ENCODE measurements at places on chromosomes 4 and X. TPM values are rescaled to one million over a fixed set of nuclear protein-coding genes. Genes with fewer than 3 reads are reported as not detected.

The RENBP gene
- 2.5 TPM for total RNA-seq

The CACNA1F gene
- 0.19 TPM for total RNA-seq

The ZMAT1 gene
- 12.7 TPM for total RNA-seq

The SCML2 gene
- total RNA-seq: 7.1 TPM

The SPANXD gene
- total RNA-seq: not detected

The CXCL3 gene
- total RNA-seq: 1.8 TPM

The EVC2 gene
- total RNA-seq: 14.1 TPM

The NAA11 gene
- total RNA-seq: not detected

The CXCL1 gene
- total RNA-seq: 2.7 TPM

The COX7B2 gene
- not detected for total RNA-seq

- H3K27ac ChIP-seq: no peak overlapping the region
- H3K4me3 ChIP-seq: no peak overlapping the region
- no peaks in the 10 kb centered on the region for H3K27me3 ChIP-seq
- H3K36me3 ChIP-seq: no peaks in the 10 kb centered on the region
- no peaks in the 10 kb centered on the region for H3K4me1 ChIP-seq
Measured at GRCh38 chrX:7025471-7025870, 122.0 kb upstream of the STS start.

GRCh38 chr4:136784326-136784725 is 748.0 kb downstream of the PCDH18 start:
- H3K36me3 ChIP-seq: peaks cover 1% of the 10 kb centered on the region
- no peak overlapping the region for H3K27ac ChIP-seq
- H3K27me3 ChIP-seq: no peaks in the 10 kb centered on the region

DNA sequence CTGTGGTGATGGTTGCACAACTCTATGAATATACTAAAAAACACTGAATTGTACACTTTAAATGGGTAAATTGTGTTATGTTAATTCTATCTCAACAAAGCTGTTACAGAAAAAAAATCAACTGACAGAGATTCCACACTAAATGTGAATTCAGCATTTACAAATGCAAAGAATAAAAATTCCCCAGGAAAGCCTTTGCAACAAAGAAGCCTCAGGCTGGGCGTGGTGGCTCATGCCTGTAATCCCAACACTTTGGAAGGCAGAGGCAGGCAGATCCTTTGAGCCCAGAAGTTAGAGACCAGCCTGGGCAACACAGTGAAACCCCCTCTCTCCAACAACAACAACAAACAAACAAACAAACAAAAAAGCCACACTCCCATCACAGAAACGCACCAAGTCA is 8.9 kb downstream of the BCLAF3 start:
- no peak for DNase-seq
- H3K27me3 ChIP-seq: no peaks in the 10 kb centered on the region
- H3K4me3 ChIP-seq: no peak overlapping the region
- H3K4me1 ChIP-seq: peaks cover 4% of the 10 kb centered on the region
- H3K27ac ChIP-seq: no peak overlapping the region
- H3K36me3 ChIP-seq: peaks cover 14% of the 10 kb centered on the region

GRCh38 chr4:5137927-5138326 is 86.6 kb downstream of the STK32B start:
- H3K36me3 ChIP-seq: no peaks in the 10 kb centered on the region
- H3K27ac ChIP-seq: no peak overlapping the region
- no peaks in the 10 kb centered on the region for H3K4me1 ChIP-seq
- no peak overlapping the region for H3K4me3 ChIP-seq
- no peak for DNase-seq
- H3K27me3 ChIP-seq: peaks cover 11% of the 10 kb centered on the region

DNA sequence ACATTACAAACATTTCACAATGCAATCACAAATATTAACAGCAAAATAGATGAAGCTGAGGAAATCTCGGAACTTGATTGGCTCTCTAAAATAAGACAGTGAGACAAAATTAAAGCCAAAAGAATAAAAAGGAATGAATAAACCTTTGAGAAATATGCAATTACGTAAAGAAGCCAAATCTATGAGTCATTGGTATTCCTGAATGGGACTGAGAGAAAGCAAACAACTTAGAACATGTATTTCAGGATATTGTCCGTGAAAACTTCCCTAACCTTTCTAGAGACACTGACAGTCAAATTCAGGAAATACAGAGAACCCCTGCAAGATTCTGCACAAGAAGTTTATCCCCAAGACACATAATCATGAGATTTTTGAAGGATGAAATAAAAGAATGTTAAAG is 48.4 kb upstream of the SPANXN2 start:
- DNase-seq: no peak
- H3K36me3 ChIP-seq: no peaks in the 10 kb centered on the region
- H3K27ac ChIP-seq: no peak overlapping the region
- no peaks in the 10 kb centered on the region for H3K4me1 ChIP-seq
- no peaks in the 10 kb centered on the region for H3K27me3 ChIP-seq

- no peaks in the 10 kb centered on the region for H3K27me3 ChIP-seq
- peaks cover 19% of the 10 kb centered on the region for H3K36me3 ChIP-seq
Measured at GRCh38 chr4:26723216-26723615, 137.4 kb upstream of the STIM2 start.

- H3K27me3 ChIP-seq: peaks cover 9% of the 10 kb centered on the region
- DNase-seq: no peak
- H3K27ac ChIP-seq: peak overlapping the region; percentile 23
- no peaks in the 10 kb centered on the region for H3K4me1 ChIP-seq
Measured at GRCh38 chr4:2768921-2769336, 12.8 kb upstream of the TNIP2 start.

- no peak overlapping the region for H3K27ac ChIP-seq
- H3K27me3 ChIP-seq: no peaks in the 10 kb centered on the region
- DNase-seq: no peak
- H3K4me1 ChIP-seq: no peaks in the 10 kb centered on the region
- H3K4me3 ChIP-seq: no peak overlapping the region
Measured at GRCh38 chrX:112067601-112068000, 15.0 kb downstream of the TRPC5 start.

DNA sequence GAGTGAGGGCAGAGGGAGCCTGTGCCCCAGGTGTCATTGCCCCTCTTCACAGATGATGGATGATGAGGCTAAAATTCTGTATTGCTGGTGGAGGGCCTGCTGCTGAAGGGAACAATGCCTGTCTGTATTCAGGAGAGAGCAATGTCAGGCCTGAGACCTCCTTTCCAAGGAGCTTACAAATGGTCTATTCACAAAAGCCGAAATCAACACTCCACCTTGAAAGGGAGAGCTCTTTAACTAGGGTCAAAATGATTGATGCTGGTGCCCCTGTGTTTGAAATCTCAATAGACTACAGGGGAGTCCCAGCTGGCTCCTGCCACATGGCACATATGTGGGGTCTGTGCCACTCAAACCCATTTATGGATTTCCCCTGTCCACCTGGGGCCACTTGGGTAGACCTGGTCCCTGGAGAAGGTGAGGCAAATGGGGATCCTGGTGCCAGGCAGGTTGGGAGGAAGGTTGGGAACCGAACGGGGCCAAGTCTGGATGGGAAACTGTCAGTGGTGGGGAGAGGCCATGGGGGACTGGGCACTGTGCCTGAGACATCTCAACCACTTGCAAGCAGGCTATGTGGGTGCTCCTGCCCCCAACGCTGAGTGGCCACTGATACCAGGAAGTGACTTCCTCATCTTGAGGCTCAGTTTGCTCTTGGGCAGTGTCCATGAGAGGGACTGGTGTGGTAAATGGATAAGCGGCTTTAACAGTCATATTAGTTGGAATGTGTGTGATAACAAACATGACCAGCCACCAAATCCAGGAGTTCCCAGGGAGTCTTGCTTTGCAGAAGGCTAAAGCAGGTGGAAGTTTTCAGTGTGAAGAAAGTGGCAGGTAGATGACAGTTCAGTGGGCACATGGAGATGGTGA is 223.8 kb upstream of the PSAPL1 start:
- H3K27me3 ChIP-seq: peaks cover 6% of the 10 kb centered on the region
- H3K27ac ChIP-seq: no peak overlapping the region
- no peak for DNase-seq
- H3K4me1 ChIP-seq: peaks cover 24% of the 10 kb centered on the region

GRCh38 chr4:39637586-39638353 is 895 bp downstream of the SMIM14 start:
- peaks cover 25% of the 10 kb centered on the region for H3K4me1 ChIP-seq
- H3K36me3 ChIP-seq: peaks cover 3% of the 10 kb centered on the region
- peak overlapping the region; percentile 86 for H3K4me3 ChIP-seq
- peak; percentile 17 for DNase-seq
- peak overlapping the region; percentile 98 for H3K27ac ChIP-seq

DNA sequence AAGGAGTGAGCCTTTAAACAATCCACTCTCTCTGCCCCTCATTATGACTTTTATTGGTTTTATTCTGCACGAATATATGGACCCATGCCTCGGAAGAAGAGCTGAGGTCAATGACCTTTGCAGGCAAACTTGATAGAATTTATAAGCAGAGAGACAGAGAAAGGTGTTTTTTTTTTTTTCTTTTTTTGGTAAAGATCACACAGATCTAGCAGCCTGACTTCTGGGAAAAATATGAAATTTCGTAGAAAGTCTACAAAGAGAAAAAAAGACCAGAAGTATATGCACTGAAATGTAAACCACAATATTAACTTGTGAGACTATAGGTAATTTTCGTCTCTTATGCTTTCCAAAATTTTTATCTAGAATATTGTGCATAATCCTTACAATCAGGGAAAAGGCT is 61.6 kb downstream of the LEF1 start:
- no peak overlapping the region for H3K4me3 ChIP-seq
- no peak for DNase-seq
- H3K36me3 ChIP-seq: no peaks in the 10 kb centered on the region
- no peak overlapping the region for H3K27ac ChIP-seq

DNA sequence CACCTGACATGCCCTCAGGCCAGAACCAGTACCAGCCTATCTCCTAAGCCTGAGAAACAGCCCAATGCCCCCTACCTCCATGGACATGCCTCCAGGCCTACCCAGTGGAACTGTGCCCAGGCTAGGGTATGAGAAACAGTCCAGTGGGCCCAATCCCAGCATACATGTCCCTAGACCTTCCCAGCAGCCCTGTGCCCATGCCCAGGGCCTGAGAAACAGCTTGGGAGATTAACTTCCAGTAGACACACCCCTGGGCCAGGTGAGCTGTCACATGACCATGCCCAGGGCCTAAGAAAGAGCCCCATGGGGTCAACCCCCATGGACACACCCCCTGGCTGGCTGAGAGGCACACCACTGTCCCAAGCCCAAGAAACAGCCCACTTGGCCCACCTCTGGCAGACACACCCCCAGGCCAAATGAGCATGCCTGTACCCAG is 78.8 kb downstream of the CBR4 start:
- no peak overlapping the region for H3K27ac ChIP-seq
- peaks cover 34% of the 10 kb centered on the region for H3K36me3 ChIP-seq
- H3K4me1 ChIP-seq: no peaks in the 10 kb centered on the region
- no peaks in the 10 kb centered on the region for H3K27me3 ChIP-seq

- H3K4me3 ChIP-seq: no peak overlapping the region
- no peaks in the 10 kb centered on the region for H3K36me3 ChIP-seq
- no peak overlapping the region for H3K27ac ChIP-seq
- DNase-seq: no peak
Measured at GRCh38 chr4:130855533-130855932, 1759.6 kb downstream of the C4orf33 start.

DNA sequence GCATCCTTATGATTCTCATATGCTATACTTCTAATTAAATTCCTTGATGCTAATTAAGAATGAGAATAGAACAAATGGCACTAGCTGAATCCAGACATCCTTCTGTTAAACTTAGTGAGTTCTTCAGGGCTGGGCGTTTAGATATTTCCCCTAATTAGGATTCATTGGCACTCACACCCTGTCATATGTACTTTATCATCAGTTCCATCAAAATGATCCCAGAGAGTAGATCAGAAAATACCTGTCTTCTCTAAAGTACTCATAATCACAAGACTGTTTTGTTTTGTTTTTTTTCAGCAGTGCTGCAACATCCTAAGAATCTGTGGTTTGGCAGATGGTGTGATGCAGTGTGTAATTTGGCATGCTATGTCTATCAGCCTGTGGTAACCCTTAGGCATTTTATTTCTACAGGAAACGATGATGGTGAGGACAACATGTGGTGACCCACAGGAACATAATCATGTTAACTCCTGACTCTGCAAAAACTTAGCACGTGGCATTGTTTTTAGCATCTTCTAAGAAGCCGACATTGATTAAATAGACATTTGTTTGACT is 2528.4 kb downstream of the ARAP2 start:
- no peak for DNase-seq
- H3K4me1 ChIP-seq: no peaks in the 10 kb centered on the region
- no peaks in the 10 kb centered on the region for H3K27me3 ChIP-seq

- no peaks in the 10 kb centered on the region for H3K4me1 ChIP-seq
- no peaks in the 10 kb centered on the region for H3K36me3 ChIP-seq
- no peaks in the 10 kb centered on the region for H3K27me3 ChIP-seq
- no peak for DNase-seq
- H3K27ac ChIP-seq: no peak overlapping the region
- no peak overlapping the region for H3K4me3 ChIP-seq
Measured at GRCh38 chrX:4588893-4589292, 875.4 kb upstream of the PRKX start.

GRCh38 chr4:187332141-187332540 is 608.5 kb upstream of the FAT1 start:
- no peak overlapping the region for H3K27ac ChIP-seq
- H3K4me1 ChIP-seq: peaks cover 4% of the 10 kb centered on the region
- no peak for DNase-seq
- H3K4me3 ChIP-seq: no peak overlapping the region
- no peaks in the 10 kb centered on the region for H3K36me3 ChIP-seq
- H3K27me3 ChIP-seq: no peaks in the 10 kb centered on the region

GRCh38 chrX:34491126-34491525 is 166.0 kb downstream of the TMEM47 start:
- H3K27me3 ChIP-seq: no peaks in the 10 kb centered on the region
- H3K4me3 ChIP-seq: no peak overlapping the region
- no peak overlapping the region for H3K27ac ChIP-seq
- no peak for DNase-seq

Measured in progenitor cell of endocrine pancreas (in vitro differentiated cells).